T-helper 2 cell (primary cell): ENCODE measurements at places on chromosomes 12 and 14.

GRCh38 chr12:76633415-76633814, 73.8 kb upstream of the OSBPL8 start:
- no peak for DNase-seq

- DNase-seq: no peak
Measured at GRCh38 chr12:71465796-71466195, 26.2 kb downstream of the LGR5 start.

- no peak for DNase-seq
Measured at GRCh38 chr12:42677461-42677860, 87.9 kb upstream of the PRICKLE1 start.

- DNase-seq: no peak
Measured at GRCh38 chr12:54586620-54587019, 1.8 kb downstream of the PPP1R1A start.

DNA sequence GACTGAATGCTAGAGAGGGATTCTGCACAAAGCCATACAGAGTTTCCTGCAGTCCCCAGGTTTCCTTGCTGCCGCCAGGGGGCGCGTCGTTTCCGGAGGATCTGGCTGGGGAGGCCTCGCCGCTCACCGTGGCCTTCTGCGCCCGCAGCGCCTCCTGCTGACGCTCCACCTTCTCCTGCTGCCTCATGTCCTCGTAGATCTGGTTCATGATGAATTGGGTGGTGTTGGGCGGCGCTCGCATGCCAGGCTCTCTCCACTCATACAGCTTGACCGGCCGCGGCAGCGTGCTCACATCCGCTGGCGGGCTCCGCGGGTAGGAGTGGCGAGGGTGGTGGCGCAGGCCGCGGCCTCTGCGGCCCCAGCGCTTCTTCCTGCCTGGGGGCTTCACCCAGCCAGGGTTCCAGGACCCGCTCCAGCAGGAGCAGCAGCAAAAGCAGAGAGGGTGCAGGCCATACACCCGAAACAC, 987 bp downstream of the CCER1 start:
- DNase-seq: no peak

GRCh38 chr14:28772613-28773012, 6.0 kb downstream of the FOXG1 start:
- no peak for DNase-seq

- DNase-seq: no peak
Measured at GRCh38 chr14:75170772-75171171, 5.6 kb downstream of the TMED10 start.
